Kidney glomerular epithelial cell (primary cell): ENCODE measurements at places on chromosomes 4 and X.

GRCh38 chrX:22666441-22666840 lies 333.3 kb upstream of the DDX53 start:
- DNase-seq: no peak

DNA sequence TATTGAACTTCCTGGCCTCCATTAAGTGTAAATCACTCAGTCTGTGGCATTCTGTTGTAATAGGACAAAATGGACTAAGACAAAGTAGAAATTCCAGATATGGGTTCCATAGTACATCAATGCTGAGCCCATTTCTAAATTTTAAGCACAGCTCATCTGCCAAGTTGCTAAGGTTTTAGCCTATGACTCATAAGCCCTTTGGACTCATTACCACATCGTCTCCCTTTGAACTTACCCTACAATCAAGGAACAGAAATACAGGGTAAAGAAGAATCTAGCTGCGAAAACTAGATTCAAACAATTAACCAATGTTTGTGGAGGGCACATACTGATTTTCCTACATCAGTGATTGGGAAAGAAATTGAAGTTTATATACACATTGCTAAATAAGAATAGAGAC lies 31.8 kb downstream of the NAA11 start:
- DNase-seq: no peak

DNA sequence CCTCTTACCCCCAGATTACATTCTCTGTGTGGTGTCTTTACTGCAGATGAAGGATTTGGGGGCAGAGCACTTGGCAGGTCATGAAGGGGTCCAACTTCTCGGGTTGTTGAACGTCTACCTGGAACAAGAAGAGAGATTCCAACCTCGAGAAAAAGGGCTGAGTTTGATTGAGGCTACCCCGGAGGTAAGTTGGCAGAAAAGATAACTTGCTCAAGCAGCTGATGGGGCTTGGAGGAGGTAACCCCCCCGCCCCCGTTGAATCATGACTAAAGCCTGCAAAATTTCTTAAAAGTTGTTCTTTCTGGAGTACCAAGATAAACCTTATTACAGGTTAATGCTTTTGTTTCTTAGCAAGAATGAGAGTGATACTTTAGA lies 1.5 kb downstream of the CCNG2 start:
- no peak for DNase-seq

GRCh38 chrX:119036107-119037029 lies 36.4 kb upstream of the CT47C1 start:
- no peak for DNase-seq

DNA sequence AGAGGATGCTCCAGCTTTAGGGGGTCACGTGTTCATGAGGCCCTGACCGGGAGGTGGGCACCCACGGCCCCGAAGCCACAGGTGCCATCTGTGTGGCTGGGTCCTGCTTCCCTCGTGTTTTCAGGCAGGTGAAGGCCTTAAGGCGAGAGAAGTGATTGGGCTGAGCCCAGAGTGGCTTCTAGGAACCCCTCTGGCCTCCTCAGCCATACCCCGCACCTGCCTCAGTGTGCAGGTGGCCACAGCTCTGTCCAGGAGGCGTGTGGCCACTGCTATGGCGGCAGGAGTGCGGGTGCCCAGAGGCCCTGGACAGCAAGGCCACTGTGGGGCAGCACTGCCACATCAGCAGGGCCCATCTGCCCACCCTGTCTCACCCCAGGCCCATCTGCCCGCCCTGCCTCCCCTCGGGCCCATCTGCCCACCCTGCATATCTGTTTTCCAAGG lies 25.0 kb downstream of the NKX1-1 start:
- no peak for DNase-seq

GRCh38 chr4:726235-726787 lies 20.7 kb downstream of the PCGF3 start:
- no peak for DNase-seq

GRCh38 chr4:131447883-131448282 lies 1701.2 kb upstream of the PCDH10 start:
- no peak for DNase-seq

GRCh38 chr4:176376032-176376614 lies 56.4 kb downstream of the SPCS3 start:
- DNase-seq: peak; percentile 9

DNA sequence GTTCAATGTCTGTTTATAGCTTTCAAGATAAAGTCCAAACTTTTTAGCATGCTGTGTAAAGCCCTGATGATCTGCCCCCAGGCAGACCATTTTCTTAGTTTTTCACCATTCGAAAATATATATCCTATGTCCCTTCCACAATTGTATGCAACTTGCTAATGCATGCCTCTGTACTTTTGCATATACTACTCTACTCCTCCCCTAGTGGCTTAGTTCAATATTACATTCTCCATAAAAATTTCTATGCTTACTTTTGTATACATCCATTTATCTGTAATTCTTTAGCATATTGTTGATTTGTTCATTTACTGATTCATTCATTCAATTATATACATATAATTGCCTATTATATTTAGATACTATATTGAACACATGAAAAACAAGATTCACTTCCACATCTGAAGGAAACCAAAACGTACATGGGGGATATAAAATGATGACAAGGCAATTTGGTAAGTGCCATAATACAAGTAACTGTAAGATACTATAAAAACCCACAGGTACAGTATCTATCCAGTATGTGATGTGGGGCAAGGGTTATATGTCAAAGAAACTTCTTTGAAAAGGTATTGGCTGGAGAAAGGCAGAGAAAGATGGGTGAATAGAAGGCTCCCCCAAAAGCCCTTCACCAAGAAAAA lies 902.5 kb downstream of the FAM133A start:
- no peak for DNase-seq

DNA sequence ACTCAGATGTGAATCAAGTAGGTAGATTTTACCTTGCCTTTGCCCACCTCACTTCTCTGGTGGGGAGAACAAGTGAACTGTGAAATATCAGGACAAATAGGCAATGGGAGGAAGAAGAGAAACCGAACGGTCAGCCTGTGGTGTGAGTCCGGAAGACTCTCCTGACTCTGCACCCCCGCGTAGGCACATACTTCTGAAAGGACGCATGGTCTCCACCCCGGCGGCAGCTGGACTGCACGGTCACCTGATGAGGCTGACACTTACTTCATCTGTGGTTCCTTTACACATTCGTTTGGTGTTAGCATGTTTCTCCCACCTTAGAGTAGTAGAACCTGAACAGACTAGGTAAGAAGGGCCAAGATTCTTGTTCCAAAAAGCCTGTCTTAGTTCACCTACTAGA lies 58.4 kb downstream of the NELFA start:
- no peak for DNase-seq

DNA sequence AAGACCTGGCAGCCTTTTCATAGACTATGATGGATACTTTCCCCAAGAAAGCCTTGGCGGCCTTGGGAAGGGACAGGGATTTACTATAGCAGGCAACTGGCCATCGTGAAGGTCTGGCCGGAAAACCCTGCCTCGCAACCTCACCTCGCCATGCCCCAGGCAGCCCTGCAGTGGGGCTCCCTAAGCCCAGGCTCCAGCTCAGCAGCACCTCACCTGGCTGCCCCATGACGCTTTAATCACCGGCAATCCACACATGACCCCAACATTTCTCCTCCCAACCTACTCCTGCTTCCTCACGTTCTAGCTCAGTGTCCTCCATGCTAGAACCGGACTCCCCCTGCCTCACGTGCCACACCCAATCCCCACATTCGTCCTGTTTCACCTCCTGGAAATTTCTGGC lies 82.4 kb downstream of the NSUN7 start:
- DNase-seq: no peak

- no peak for DNase-seq
Observed at GRCh38 chr4:2799224-2799911, 6.5 kb downstream of the SH3BP2 start.

DNA sequence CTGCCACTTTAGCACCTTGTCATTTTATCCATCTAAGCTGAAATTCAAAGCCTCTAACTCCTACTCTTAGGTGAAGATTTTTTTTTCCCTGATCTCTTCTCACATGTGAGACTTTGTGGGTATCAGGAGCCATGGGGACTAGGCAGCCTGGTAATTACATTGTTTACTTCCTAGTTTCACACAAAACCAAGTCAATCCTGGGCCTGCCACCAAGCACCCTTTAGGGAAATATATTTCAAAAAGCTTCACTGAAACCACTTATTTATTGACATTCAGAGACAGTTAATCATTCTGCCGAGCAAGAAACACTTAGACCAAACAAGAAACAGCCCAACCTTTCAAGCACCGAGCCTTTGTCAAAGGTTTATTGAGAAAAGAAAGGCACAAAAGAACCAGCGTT lies 200.0 kb downstream of the RELL1 start:
- DNase-seq: no peak

DNA sequence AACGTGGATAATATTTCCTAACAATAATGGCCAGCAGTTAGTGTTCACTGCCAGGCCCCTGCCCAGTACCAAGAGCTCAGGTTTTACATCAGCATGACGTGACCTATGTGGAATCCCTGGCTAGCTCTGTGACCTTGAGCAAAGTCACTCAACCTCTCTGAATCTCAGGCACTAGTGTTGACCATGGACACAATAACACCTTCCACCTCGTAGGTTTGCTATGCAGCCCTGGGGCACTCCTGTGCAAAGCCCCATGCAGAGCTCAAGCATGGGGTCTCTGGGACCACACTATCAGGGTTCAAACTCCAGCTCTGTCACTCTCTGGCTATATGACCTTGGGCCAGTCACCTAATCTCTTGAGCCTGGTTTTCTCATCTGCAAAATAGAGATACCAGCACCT lies 38.7 kb upstream of the MSX1 start:
- no peak for DNase-seq
